ENCODE measurements at places on chromosomes 13 and 19. TPM values are rescaled to one million over a fixed set of nuclear protein-coding genes. Genes with fewer than 3 reads are reported as not detected.

GRCh38 chr13:70362820-70363570, 254.7 kb upstream of the KLHL1 start:
- no peak for DNase-seq

GRCh38 chr19:41409288-41409687, 11.7 kb downstream of the BCKDHA start:
- DNase-seq: no peak

The CYP4F8 gene
- total RNA-seq: not detected

The CD209 gene
- total RNA-seq: not detected

- DNase-seq: no peak
Measured at GRCh38 chr13:76799696-76800095, 86.5 kb downstream of the KCTD12 start.

GRCh38 chr13:49428041-49428763, 15.7 kb downstream of the CAB39L start:
- no peak for DNase-seq

The LILRA2 gene
- total RNA-seq: not detected

GRCh38 chr13:55432814-55433213, 1707.9 kb upstream of the PRR20A start:
- DNase-seq: no peak

DNA sequence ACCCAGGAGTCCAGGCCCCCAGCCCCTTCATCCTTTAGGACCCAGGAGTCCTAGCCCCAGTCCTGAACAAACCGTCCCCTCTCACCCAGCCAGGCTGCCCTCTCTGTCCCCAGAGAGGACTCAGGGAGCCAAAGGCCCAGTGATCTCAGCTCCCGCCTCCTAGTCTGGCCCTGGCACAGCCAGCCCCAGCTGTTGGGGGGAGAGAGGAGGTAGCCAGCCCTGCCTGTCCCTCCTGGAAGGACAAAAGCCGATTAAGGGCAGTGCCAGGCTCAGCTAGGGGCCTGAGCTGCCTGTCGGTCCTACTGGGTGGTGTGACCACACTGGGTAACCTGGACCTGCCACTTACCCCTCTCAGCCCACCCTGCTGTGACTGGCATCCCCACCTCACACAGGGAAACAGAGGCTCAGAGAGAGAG, 14.5 kb downstream of the LIPE start:
- DNase-seq: no peak

The ZNF571 gene
- 0.47 TPM for total RNA-seq

DNA sequence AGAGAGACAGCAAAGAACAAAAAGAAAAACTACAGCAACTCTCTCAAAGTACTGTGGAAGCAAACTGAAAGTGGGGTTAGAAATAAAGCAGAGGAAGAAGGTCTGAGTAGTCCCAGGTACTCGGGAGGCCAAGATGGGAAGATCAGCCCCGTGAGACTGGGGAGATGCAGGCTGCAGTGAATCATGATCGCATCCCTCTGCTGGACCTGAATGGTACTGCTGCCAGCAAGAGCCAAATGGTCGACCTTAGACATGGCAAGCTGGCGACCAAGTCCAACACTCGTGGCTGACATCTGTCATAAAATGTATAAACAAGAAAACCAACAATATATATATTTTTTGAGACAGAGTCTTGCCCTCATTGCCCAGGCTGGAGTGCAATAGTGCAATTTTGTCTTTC, 33.7 kb upstream of the ZNF724 start:
- DNase-seq: peak; percentile 82

- no peak for DNase-seq
Measured at GRCh38 chr19:5644037-5644436, 21.2 kb downstream of the SAFB start.

The UBE2L5 gene
- not detected for total RNA-seq

The ATCAY gene
- not detected for total RNA-seq

DNA sequence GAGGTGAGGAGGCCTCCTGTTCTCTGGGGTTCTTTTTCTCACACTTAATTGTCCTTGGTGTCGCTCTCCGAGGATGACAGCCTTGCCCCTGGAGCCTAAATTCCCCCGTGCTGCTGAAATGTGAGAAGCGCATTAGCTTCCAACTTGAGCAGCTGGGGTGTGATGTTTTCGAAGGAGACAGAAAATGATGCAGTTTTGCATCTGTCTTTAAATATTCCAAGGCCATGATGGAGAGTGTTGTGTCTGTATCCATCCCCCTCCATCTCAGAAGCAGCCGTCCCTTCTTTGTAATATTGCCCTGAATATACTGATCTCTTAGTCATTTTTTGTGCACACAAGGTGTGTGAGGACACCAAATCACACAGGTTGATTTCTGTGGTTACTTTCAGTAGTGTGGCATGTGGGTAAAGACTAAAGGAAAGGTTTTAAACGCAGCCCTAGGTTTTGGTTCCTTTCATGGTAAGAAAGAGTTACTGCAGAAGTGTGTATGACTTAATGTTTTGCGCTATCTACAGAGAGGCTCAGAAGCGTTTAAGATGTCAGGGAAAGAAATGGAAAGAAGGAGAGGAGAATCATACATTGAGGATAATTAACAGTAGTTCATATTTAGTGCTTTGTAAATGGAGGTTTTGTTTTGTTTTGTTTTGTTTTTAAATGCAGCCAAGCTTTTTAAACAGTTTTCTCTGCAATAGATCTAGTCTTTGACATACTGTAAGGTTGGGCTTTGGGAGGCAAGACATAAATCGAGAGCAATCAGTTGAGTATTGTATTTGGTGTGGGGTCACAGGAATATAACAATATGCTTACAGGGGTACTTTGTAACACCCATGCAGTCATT, 1.6 kb downstream of the NBEA start:
- DNase-seq: no peak

The ETV2 gene
- total RNA-seq: 1.1 TPM

DNA sequence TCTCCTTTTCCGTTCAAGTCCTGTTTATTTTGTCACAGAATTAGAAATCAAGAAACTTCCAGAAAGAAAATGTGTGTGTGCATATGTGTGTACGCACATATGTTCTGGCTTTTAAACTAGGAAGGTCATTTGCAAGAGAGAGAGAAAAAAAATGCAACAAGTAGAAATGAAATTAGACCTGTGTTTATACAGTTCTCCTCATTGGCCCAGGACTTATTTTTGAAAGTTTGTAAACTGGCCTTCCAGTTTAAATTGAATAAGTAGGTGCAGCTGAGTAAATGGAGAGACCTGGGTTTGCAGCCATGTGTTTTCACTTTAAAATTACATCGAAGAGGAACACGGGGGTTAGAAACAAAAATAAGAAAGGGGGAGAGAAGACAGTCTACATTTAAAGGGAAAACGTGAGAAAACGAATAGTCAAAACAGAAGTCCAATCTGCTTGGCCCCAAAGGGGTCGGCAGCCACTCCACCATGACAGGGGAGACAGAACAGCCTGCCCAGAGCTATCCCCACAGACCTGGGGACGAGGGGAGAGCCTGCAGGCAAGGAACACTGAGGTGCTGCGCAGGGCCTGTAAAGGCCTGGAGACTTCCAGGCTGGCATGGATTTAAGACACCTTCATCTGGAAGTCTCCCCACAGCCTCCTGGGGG, 216.8 kb upstream of the MAB21L1 start:
- no peak for DNase-seq

- DNase-seq: no peak
Measured at GRCh38 chr13:90839061-90839460, 508.4 kb upstream of the MIR17HG start.

The C19orf33 gene
- total RNA-seq: not detected

DNA sequence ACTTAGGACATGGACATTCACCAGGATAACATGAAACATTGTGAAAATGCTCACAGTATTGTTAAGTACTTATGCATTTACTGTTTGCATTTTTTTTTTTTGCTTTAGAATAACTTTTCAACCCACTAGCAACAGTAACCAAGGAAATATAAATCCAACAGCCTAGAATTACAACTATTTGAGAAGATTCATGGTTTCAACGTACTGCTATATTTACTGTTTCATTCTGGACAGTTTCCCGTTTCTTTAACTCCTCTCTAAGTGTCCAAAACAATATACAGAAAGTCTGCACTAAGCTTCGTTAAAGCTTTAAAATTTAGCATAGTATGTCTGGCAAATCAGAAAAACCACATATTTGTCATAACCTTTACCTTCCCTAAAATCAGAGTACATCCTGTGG, 2.7 kb downstream of the SMAD9 start:
- DNase-seq: no peak

- DNase-seq: no peak
Measured at GRCh38 chr19:2983351-2984214, 6.2 kb downstream of the TLE6 start.

DNA sequence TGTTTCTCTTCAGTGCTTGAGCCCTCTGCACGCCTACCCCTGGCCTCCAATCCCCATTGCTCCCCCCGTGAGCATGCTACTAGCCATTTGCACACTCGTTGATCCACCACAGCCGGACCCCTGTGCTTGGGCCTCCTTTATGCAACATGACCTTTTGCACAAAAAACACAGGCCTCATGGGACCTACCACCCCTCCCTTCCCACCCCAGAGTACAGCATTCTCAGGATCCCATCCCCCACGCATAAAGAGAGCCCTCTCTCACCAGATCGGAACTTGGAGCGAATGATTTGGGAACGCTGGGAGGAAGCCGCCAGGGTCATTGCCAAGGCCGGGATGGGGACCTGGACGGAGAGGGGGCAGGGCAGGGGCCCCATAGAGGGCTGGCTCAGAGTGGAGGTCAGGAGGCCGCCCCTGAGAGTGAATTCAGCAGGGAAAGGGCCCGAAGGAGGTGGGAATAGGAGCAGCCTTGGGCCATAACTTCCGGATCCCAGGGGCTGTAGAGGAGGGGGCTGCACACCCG, 754 bp downstream of the MAMSTR start:
- no peak for DNase-seq

The GRK1 gene
- 0.07 TPM for total RNA-seq

The ONECUT3 gene
- total RNA-seq: not detected
